RPMI7951 (cell line): ENCODE measurements at places on chromosomes 2 and 18. TPM values are rescaled to one million over a fixed set of nuclear protein-coding genes. Genes with fewer than 3 reads are reported as not detected.

Gene ACVR1C
- 0.10 and 0.12 TPM in 2 replicates for total RNA-seq

Gene SGPP2
- total RNA-seq = 0.10 TPM in 1 of 2 replicates, not detected in the other

Gene ALPP
- total RNA-seq = not detected in 2 replicates

Gene COL6A3
- 3.6 and 4.1 TPM in 2 replicates for total RNA-seq

Gene MFSD6
- 8.2 and 13.5 TPM in 2 replicates for total RNA-seq

DNA sequence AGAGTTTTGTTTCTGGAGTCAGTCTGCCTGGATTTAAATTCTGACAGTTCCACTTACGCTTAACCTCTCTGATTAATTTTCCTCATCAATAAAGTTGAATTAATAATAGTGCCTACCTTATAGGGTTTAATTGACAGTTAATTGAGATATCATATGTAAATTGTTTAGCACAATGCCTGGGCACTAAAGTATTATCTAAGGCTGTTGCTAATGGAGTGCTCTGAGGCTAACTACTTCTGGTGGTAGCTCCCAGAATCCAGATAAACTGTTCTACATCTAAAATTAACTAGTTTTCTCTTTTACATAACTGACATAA, 185.6 kb upstream of the STON1 start:
- no peak for DNase-seq

DNA sequence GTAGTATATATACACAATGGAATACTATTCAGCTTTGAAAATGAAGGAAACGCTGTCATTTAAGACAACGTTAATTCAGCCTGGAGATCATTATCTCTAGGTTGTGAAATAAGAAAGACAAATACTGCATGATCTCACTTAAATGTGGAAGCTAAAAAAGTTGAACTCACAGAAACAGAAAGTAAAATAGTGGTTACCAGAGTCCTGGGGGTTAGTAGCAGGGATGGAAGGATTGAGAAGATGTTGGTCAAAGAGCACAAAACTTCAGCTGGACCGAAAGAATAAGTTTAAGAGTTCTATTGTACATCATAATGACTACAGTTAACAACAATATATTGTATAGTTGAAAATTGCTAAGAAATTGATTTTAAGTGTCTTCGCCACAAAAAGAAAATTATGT, 670.3 kb downstream of the NR4A2 start:
- DNase-seq = no peak

GRCh38 chr2:127535918-127536317, 435 bp downstream of the MYO7B start:
- DNase-seq = no peak

GRCh38 chr18:79643054-79643984, 36.3 kb upstream of the CTDP1 start:
- DNase-seq = no peak

GRCh38 chr2:206642075-206643025, at the start of gene FAM237A:
FAM237A (plus strand) TSS chr2:206642487; CDS start chr2:206644237, 1,750 bp downstream.
- peak; percentile 59 for DNase-seq

GRCh38 chr2:39215545-39215944, 28.2 kb downstream of the CDKL4 start:
- DNase-seq = no peak

DNA sequence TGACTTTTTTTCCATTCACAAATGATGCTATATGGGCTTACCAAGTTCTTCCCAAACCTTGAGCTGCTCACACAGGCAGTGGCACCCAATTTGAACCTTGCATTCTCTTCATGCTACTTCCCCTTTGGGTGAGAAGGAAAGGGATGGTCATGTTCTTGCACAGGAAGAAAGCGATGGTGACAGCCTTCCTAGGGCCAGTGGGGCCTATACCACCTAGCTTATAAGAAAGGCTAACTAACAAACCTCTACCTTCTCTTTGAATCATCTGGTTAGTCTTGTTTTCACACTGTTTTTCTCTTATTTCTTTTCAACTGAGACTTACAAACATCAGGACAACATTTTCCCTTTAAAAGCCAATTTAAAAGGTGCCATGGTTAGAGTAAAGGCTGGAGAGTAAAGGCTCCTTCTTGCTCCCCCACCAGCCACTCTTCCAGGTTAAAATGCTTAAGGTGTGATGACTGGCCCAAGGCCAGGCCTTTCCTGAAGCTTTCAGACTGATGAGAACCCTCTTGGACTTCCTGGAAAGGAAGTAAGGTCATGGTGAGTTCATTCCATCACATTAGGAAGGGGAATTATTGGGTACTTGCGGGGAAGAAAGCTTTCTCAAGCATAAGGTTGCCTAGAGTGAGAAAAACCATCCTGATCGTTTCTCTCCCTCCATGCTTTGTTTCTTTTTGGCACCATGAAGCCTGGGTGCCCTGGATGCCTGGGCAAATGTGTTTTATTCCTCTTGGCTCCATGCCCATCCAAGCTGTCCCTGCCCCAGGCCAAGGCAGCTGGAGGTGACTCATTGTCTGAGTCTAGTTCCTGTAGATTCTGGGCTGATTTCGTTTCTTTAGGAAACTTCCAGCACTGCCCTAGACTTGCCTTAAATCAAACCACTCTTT, 41.4 kb upstream of the ITGB6 start:
- DNase-seq = peak; percentile 98

DNA sequence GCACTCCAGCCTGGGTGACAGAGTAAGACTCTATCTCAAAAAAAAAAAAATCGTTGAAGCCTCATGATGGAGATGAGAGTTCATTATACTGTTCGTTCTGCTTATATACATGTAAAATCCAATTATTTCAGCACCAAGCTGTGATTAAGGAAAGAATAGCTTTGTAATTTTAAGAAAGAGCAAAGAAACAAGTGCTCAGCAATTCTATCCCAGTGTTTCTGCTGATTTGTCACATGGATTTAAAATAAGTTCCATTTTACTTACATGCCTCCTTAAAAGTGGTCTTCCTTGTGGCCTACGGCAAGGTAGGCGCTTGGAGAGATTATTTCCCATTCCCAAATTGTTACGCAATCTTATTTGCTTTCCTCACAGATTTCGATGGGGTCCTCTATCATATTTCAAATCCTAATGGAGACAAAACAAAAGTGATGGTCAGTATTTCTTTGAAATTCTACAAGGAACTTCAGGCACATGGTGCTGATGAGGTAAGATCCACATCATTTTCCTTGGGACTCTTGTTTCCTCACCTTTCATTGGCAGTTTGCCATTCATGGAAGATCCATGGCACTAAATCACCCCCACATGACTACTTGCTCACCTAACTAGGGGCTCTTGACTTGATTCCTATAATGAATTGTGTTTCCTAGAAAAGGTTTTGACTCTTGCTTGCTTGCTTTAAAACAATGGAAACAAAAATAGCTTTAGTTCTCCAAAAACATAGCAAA, 11.5 kb downstream of the ARPC2 start:
- DNase-seq = peak; percentile 23

DNA sequence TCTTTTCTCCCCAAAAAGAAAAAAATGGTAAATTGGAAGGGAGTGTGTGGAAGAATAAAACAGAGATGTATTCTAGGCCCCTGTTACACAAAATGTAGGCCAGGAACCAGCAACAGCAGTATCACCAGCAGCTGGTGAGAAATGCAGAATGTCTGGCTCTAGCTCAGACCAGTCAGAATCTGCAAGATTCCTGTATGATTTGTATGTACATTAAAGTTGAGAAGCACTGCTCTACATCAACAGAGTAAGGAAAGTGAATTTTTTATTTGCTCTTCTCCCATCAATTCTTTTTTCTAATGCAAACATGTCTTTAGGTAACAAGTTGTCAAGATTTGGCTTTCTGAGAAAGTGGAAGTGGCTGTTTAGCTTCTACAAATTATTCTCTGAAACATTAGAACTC, 235.4 kb upstream of the FANCL start:
- DNase-seq = no peak

DNA sequence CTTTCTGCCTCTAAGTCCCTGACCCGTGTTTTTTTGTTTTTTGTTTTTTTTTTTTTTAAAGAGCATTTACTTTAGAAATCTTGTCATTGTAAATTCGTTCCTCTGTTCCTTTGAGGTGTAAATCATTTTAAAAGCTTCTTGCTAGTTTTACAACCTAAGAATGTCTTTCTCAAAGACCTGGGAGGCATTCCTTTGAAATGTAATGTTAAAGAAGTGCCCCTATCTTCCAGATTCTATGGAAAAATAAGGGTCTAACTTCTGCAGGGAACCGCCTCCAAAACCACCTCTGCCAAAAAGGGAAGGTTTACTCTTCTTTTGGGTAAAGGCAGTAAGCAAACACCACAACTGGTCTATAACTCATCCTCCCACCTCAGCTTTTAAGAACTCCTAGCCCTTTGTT, 259.6 kb upstream of the ZNF804A start:
- no peak for DNase-seq
